Cortex of kidney (tissue), 1 donor: ENCODE measurements at places on chromosomes 16 and 17.
A peak's percentile ranks its signal among the peaks of the same experiment; 100 is the strongest.

- DNase-seq = no peak
Measured at GRCh38 chr17:63285551-63285950, 160.6 kb downstream of the CYB561 start.

GRCh38 chr16:89031715-89032659 lies 55.0 kb upstream of the CBFA2T3 start:
- no peak for DNase-seq

- DNase-seq = peak; percentile 76
Measured at GRCh38 chr17:7833795-7834541, at the start of gene KDM6B. KDM6B (plus strand) TSS chr17:7834217; CDS start chr17:7845555, 11,338 bp downstream.

DNA sequence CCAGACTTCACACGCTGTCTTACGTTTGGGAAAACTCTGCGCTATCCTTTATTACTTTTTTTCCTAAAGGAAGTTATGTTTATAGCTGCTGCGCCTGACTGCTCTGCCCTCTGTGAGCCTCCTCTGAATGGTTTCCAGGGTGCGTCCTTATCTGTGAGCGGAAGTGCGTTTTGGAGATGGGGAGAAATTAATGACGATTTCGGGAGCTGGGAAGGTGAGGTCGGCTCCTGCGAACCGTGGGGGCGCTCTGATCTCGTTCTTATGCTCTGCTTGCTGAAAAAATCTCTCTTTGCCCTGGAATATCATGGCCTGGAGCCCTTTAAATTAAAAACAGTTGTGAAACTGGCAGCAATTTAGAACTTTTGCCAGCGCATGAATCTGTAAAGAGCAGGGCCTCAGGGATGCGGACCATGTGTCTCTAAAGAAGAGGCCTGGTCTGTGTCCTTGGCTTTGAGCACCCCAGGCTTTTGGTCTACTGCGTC lies 135.7 kb upstream of the ZFHX3 start:
- DNase-seq = no peak

GRCh38 chr17:4599505-4600281 lies 15.4 kb downstream of the SMTNL2 start:
- no peak for DNase-seq

DNA sequence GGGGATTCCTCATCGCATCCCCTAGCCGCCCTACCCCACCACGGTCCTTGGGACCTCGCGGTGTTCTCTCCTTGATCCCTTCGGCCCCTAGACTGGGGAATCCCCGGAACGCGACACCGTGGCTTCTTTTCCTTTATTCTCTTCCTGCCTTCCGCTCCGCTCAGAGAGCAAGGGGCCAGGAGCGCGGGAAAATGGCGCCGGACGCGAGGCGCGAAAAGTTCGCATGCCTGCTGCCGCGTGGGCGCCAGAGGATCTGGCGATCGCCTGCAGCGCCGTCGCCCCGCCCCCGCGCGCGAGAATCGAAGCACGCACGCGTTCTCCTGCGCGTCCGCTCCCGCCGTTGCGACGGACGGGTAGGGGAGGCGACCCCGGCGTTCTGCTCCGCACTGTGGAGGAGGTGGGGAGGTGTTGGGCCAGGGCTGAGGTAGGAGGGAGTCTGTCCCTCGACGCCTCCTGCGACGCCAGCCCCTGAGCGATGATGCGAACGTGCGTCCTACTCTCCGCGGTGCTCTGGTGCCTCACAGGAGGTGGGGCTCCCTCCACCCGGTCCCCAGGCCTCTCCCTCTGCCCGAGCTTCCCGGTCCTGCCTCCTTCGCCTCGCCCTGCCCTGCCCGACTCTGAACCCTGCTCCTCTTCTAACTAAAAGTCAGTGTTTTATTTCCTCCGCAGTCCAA lies at the start of gene ZPBP2:
TSS of gene ZPBP2 (plus strand) at position 323 of the 674 bp plus-strand sequence. CDS start at position 476, 153 bp downstream.
- DNase-seq = no peak

GRCh38 chr16:53881371-53881770 lies 177.4 kb downstream of the FTO start:
- no peak for DNase-seq

DNA sequence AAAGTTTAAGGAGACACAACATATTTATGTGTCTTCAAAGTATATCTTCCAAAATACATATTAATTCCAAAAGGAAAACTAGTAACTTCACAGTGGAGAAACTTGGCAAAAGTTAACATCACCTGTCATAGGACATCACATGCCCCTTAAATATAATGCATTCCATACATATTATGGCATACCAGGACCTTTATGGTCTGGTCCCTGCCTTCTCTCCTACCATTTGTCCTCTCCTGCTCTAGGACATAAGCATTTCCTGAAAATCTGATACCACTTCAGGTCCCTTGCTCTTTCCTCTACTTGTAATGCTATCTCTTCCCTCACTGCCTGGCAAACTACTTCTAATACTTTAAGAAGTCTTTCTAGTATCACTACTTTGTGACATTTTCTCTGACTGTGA lies 168.1 kb upstream of the RBL2 start:
- DNase-seq = no peak

GRCh38 chr17:79747508-79748294 lies 17.0 kb downstream of the ENPP7 start:
- DNase-seq = no peak

DNA sequence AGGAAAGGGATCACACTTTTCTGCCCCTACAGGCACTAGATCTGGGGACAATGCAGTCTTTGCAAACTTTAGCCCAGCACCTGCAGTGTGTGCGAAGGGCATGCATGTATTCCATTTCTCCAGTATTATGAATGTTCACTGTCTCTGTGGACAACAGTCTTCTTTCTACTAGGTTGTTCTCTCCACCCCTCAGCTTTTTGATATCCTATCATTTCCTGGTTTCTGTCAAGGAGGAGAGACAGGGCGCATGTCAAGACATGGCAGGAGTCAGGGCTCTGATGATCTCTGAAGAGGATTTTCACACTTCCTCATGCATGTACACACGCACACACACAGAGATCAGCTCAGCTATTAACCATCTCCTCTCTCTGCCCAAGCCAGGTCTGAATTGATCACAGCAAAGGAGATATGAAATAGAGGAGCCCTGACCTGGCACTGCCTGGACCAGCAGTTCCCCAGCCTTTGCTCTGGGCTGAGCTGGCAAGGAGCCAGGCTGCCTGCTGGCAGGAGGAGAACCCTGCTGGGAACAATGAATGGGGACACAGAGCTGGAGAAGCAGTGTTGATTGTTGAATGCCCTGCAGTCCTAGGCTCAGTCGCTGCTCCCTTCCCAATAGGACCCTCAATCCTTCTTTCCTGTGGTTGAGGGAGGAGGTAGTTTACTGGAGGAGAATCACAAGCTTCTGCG lies 2.6 kb downstream of the GPR179 start:
- no peak for DNase-seq

DNA sequence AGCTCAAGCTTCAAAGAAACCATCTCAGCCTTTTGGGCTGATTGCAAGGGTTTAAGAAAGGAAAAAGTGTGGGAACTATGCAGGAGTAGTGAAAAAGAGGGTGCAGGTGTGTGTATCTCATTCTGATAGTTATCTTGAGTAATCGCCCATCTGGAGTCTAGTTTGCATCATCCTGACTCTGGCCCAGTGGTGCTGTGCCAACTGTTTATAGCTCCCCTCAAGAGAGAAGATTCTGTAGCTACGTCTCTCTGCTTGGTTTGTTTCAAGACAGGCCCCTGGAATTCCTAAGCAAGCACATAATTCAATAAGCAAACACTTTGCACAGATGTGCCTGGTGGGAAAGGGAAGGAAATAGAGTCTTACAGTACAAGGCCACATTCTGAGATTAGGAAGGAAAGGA lies 144.4 kb downstream of the HAPSTR1 start:
- DNase-seq = no peak

DNA sequence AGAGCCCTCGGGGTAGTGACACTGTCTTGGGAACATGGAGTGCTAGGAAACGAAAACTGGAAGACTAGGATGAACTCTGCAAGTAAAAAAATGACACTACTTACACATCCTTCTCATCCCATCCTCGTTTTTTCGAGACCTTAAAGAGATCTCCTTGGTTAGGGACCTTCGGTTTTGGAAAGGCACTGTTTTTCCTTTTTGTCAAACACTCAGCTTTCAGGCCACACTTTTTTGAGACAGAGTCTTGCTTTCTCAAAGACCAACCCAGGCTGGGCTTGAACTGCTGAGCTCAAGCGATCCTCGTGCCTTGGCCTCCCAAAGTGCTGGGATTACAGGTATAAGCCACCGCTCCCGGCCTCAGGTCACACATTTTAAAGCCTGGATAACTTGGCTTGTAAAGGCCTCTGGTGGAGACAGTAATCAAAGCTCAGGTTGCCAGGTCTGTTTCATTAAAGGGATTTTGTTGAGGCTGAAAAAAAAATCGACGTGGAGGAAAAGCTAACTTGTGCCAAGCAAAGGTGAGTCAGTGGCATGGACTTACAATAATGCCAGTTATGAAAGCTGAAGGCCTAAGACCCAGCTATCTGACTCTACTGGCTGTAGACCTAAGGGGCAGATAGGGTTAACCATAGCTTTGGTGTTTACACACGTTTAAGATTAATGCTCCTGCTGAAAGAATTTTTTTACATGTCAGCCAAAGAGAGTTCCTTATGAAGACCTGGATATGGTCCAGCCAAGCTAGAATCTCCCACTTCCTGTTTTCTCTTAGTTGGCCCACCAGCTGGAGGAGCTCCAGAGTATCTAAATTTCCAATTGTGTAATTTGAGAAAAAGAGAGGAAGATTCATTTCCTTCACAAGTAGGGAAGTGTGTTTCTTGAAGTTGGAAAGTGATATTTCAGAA lies 823 bp downstream of the NBR1 start:
- no peak for DNase-seq

- no peak for DNase-seq
Measured at GRCh38 chr17:83182620-83183101, 103.3 kb downstream of the METRNL start.

GRCh38 chr17:4199818-4200402 lies 56.9 kb downstream of the CYB5D2 start:
- no peak for DNase-seq

DNA sequence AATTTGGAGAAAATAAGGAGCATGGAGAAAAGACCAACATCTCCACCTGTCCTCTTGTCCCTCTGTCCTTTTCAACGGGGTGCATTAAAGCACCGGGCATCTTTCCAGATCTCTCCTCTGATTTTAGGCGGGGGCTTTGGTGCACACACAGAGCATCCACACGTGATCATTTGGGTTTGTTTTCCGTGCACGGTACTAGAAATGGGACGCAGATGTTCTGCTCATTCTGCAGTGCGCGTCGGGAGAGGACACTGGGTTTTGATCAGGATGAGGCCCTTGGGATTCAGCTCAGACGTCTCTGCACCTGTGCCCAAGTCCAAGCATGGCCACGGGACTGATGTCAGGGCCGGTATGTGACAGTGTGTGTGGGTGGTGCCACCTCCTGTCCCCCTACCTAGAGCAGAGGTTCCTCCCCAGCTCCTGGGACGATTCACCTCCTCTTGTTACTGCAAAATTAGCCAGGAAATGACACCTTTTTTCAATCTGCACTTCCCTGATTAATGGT lies 31.9 kb downstream of the PDIA2 start:
- DNase-seq = no peak

DNA sequence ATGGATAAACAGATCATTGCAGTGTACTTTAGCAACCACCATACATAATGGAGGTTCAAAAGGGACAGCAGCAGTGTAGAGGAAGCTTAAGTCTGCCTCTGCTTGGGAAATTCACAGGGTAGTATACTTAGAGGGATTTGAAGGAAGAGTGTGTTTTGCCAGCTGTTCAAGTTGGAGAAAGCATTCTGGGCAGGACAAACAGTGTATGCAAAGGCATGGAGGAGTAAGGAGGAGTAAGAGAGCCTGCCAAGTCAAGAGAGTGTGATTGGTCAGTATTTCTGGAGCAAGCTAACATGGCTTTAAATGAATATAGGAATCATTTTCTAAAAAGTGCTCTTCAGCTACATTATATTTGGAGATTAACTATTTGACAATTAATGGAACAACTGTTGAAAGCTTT lies 22.9 kb upstream of the PHAF1 start:
- no peak for DNase-seq

GRCh38 chr16:78633551-78633950 lies 534.1 kb downstream of the WWOX start:
- no peak for DNase-seq

GRCh38 chr17:70168977-70169708 lies at the start of gene KCNJ2:
KCNJ2 (plus strand) TSS chr17:70169532; CDS start chr17:70175040, 5,508 bp downstream.
- DNase-seq = peak; percentile 45

GRCh38 chr17:57839571-57839923 lies 10.3 kb downstream of the MRPS23 start:
- DNase-seq = no peak

DNA sequence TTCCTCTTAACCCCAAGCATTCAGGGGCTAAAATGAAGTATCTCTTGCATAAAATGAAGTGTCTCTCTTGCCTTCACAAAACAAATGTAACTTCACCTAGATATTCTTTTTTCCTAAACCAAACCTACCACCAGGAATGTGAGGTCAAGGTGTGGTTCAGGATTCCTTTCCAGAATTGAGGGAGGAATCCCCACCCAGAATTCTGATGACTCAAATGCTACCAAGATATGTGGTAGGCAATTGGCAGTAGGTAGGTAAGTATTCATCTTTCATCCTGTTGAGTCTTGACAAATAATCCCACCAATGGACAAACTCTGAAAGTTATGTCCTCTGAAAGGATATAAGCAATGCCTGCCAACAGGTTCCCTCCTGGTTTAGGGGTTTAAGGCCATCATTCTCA lies 26.2 kb downstream of the TRIM16 start:
- no peak for DNase-seq

DNA sequence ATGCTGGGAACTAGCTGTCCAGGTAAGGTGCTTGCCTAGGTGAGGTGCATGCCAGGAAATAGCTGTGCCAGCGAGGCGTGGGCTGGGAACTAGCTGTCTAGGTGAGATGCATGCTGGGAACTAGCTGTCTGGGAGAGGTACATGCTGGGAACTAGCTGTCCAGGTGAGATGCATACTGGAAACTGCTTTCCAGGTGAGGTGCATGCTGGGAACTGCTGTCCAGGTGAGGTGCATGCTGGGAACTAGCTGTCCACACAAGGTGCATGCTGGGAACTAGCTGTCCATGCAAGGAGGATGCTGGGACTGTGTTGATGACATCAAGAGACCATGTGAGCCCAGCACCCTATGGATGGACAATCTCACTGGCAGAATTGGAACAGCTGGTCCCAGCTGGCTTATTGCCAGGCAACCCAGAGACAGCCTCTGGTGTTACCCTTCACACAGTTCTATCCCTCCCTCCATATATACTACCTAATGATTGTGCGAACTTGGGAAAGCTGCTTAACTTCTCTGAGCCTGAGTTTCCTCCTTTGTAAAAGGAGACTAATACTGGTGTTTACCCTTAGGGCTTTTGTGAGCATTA lies 479.9 kb upstream of the RBFOX1 start:
- no peak for DNase-seq

GRCh38 chr17:49553676-49554335 lies 21.9 kb upstream of the NXPH3 start:
- DNase-seq = no peak

DNA sequence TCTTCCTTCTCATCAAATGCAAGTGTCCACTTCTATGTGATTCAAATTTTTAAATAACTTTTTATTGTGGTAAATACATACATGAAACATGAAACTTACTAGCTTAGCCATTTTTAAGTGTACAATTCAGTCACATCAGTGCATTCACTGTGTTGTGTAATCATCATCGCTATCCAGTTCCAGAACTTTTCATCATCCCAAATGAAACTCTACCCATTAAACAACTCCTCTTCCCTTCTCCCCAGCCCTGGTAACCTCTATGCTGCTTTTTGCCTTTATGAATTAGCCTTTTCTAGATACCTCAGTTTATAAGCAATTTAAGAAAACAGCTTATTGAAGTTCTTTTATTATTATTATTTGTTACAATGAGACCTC lies 41.1 kb upstream of the IL34 start:
- DNase-seq = no peak

- DNase-seq = no peak
Measured at GRCh38 chr16:64412578-64413280, 709.1 kb downstream of the CDH11 start.

GRCh38 chr17:17084317-17084835 lies 42.1 kb downstream of the MPRIP start:
- no peak for DNase-seq
